ENCODE measurements at places on chromosomes 16 and 17.
A peak's percentile ranks its signal among the peaks of the same experiment; 100 is the strongest.

DNA sequence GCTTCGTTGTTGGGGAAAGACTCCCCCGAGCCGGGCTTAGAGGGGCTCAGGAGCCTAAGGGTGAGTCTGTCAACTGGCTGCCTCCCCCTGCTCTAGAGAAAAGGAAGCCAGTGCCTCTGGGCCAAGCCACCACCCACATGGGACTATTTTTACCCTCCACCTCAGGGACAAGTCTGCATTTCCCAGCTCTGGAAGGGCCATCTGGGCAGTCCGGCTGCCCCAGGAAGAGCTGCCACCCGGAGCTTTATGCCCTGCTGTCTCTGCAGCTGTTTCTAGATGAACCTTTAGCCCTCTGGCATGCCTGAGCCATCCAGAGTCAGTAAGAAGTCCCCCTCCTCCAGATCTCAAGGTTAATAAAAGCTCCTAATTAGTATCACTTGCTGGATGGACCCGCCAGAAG, 5.3 kb upstream of the RPRML start:
- no peak for DNase-seq

GRCh38 chr16:67286441-67287235, 7.3 kb downstream of the PLEKHG4 start:
- no peak for DNase-seq

DNA sequence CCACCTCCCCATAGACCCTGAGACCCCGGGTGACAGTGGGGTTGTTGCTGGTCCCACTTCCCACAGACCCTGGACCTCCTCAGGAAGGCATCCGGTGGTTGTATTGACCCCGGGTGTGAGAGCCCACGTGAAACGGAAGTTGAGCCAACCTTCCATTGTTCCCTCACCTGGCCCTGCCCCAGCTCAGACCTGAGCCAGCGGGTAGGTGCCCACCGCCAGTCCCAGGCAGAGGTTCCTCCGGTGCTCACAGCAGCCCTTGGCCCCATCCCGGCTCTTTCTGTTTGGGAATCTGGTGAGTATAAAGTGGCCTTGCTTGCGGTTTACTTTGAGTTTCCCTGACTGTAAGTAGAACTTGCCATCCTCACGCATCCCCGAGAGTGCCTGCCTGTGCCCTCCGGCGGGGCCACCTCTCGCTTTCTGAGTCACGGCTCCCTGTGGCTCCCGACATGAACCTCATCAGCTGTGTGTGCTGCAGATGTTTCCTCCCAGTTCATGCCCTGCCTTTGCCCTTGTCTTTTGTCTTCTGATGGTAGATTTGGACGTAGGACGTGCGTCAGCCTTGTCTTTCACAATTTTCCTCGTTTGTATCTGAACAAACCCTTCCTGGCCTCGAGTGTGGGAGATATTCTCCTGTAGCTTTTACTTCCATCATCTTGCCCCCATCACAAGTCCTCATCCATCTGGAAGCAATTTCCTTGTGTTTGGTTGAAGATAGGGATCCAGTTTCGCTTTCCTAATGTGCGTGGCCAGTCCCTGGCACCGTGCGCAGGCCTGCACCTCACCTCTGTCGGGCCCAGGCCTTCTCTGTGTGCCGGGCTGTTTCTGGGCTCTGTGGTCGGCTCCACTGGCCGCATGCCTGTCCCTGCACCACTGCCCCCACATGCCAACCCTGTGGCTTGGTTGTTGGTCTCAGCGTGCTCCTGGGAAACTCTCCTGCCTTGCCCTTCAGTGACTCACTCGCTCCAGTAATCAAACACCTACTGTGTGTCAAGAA, 76.0 kb downstream of the METRNL start:
- DNase-seq = no peak

DNA sequence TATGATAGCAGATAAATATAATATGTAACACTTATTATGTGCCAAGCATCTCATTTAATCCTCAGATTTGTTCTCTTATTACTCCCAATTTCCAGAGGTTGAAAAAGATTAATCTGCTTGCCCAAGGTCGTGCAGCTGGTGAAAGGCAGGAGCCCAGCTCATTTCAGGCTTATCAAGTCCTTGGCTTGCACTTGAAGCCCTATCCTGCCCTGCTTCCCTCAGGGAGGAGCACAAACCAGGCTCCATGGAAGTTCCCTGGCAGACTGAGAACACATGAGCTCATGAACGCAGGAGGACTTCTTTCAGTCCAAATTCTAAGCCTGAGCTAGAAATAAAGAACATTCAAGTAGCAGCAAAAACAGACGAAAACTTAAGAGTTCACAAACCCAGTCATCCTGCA, 74.8 kb downstream of the USP31 start:
- DNase-seq = no peak

DNA sequence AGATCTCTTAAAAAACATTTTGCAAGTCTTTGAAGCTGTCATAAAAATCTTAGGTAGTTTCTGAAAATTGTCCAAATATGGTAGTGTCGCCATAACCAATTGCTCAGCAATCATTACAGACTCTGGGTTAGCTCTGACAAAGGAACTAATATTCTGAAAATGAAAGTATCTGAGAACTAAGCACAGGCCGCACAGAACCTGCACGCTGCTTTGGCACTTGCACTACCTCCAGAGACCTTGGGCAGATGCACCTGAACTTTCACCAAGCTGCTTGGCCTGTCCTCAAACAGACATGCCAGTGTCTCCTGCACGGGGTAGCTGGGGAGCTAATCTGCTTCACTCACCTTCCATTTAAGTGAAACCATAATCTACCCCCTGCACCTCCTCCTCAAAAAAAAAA, 317.0 kb downstream of the MAF start:
- no peak for DNase-seq

GRCh38 chr17:20273741-20274500, 193.4 kb downstream of the LGALS9B start:
- DNase-seq = no peak

DNA sequence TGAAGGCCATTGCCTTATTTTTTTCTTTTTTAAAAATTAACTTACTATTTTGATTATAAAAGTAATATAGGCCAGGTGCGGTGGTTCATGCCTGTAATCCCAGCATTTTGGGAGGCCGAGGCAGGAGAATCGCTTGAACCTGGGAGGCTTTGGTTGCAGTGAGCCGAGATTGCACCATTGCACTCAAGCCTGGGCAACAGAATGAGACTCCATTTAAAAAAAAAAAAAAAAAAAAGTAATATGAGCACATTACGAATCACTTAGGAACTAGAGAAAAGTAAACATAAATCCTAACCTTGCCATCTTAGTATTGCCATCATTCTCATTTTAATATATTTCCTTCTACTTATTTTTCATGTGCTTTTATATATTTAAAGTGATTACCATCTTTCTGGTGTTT, 12.9 kb upstream of the TACO1 start:
- no peak for DNase-seq

- DNase-seq = peak; percentile 1
Measured at GRCh38 chr16:78005881-78006280, 16.5 kb upstream of the CLEC3A start.

GRCh38 chr17:82440991-82441627, 9.4 kb downstream of the CYBC1 start:
- no peak for DNase-seq

DNA sequence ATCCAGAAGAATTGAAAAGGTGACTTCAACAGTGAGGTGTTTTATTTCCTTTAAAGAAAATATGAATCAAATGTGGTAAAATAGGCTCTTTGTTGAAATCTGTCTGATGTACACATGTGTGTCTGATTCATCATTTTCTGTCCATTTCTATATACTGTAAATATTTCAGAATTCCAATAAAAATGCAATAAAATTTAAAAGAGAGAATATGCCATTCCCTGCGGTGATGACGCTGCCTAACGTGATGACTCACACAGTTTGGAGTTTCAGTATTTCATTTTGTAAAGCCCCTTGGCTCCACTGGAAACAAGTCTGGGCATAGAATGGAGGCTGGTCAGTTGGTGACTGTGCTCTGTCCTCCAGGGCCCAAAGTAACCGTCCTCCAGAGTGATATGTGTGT, 482.5 kb upstream of the CDH5 start:
- no peak for DNase-seq

DNA sequence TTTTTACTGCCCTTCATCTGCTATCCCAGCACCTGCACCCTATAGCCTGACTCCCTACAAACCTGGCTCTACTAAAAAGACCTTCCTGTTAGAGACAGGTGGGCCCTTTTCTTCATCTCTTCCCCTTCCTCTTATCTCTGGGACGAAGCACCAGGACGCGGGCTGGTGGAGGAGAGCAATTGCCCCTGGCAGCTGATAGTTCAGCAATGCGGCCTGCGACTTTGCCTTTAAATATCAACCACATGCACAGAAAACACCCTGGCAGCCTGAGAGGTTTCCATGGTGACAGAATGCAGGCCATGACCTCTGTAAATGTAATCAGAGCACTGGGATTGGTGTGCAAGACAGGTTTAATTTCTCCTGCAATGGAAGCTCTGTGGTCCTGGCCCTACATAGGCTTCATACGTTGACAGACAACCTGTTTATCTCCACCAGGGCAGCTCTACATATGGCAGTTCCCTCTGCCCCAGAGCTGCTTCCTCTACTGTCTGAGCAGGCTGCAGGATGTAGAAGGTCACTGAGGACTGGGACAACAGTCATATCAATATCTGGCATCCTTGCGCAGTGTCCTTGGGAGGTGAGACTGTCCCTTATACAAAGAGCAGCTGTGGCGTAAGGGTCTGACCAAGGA, 10.0 kb upstream of the SKAP1 start:
- peak; percentile 30 for DNase-seq

DNA sequence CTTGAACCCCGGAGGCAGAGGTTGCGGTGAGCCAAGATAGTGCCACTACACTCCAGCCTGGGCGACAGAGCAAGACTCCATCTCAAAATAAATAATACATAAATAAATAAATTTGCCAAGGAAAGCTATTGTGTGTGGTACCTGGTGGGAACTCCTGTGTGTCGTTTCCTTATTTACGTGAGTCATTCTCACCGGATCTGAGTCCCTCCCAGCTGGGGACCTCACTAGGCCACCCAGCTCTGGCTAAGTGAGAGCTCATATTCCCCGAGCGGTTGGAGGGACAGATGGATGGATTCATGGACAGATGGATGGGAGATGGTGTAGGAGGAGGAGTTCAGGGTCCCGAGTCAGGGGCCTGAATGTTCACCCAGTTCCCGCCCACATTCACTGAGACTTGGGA, 22.9 kb upstream of the C1QL1 start:
- DNase-seq = no peak

DNA sequence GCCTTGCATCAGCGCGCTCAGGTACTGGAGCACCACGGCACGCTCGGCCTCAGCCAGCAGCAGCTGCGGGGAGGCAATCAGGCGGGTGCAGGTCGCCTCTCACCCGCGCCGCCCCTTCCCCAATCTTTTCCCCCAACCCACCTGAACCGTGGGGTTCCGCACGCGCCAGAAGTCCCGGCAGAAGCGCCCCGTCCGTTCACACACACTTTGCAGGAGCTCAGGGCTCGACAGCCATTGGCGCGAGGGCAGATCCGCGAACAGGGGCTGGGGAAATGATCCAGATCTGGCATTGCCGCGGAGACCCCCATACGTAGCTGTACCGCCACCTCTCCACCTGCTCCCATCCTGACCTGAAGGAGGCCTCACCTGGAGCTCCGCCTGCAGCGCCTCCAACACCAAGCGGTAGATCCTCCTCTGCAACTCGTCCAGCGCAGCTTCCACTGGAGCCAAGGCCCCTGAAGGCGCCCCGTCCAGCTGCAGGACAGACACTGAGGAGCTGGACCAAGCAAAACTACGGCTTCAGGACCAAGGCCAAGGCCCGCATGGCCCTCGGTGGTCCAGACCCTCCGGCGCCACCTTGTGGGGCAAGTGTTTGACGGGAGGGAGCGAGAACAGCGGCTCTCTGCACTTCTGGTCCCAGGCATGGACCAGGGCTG, 1.4 kb upstream of the MATCAP1 start:
- peak; percentile 76 for DNase-seq

- no peak for DNase-seq
Measured at GRCh38 chr16:23134274-23134673, 15.0 kb downstream of the USP31 start.

- DNase-seq = no peak
Measured at GRCh38 chr16:70495425-70496182, 27.8 kb downstream of the COG4 start.

DNA sequence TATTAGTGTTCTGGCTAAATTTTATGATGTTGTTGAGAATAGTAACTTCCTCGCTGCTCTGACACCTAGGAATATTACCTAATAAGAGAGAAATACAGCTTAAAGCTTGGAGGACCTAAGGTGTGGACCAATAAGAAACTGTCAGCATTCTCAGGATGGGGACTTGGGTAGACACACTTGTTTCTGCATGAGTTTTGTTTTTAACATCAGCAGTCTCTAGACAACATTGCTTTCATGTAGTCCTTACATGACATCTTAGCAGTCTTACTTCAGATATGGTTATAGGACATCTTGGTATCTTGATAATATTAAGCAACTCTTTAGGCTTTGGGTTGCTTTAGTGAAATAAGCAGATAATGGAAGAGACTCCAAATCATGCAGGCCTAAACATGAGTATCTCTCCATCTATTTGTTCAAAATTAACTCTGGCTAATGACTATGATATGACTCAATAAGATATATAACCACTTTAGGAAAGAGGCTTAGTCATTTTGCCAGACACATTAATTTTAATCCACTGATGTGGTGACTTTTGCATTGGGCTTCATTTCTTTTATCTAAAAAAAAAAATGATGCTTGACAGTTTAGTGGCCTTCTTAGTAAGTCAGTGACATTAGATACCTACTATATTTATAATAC, 84.5 kb downstream of the WNT3 start:
- DNase-seq = no peak

DNA sequence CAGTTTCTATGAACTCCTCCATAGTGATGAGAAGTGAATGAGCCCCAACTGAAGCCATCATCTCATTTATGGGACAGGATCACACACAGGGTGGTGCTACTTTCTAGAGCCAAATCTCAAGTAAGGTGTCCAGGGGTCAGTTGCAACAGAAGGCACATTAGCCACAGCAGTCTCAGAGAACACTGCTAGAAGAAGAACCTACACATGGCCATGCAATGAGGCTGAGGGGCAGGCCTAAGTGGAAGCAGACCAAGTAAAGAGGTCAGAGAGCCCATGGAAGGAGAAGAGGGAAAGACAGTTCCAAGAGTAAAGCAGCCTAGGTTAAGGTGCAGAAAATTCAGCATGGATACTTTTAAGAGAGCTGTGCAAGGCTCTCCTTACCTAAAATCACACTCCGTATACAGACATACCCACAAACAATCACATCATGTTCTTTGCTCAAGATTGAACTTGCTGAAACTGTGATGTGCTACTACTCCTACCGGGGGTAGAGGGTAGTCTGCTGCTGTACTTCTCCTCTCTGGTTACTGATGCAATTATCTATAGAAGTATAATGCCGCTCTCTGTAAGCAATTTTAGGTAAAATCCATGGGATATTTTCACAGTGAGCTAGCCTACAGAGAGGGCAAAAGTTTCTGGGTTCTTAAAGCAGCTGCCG, 1.7 kb downstream of the ABCA8 start:
- no peak for DNase-seq
